ENCODE measurements at places on chromosomes 5 and 9.

GRCh38 chr5:97838214-97838613, 655.2 kb upstream of the RIOK2 start:
- no peak for DNase-seq

- no peak for DNase-seq
Observed at GRCh38 chr5:98259595-98259994, 513.9 kb upstream of the RGMB start.

DNA sequence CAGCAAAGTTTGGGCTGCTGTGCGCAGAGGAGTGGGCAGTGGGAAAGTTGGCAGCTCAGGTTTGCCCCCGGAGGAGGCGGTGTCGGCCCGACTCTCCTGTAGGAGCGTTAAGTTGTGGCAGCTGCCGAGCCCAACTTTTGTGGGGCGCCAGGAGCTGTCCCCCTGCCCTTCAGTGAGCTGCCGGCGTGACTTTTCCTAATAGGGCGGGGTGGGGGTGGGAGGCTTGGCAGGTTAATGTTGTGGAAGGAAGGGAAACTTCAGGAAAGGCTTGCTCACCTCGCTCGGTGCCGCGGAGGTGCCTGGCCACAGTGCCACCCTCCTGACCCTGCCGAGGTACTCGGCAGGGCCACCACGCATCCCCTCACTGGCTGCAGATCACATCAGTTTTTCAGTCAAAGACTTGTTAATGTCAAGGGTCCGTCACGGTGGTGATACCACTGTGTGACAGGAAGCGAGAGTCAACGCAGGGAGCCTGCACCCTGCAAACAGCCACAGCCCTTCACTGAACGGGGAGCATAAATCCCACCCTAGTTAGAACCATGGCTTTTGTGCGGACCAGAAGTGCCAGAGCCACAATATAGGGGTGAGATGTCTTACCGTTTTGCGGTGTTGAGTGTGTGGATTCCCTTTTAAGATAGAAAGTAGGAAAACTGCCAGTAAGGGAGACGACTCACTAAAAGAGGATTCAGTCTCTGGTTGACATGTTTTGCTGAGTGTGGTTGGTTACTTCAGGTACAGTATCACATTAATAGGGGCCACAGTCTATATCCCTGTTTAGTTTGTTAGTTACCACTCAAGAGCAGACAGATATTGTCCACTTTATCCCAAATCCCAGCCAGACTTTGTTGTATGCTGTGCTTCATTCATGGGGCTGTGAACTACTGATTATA, 796 bp downstream of the LNPEP start:
- peak; percentile 18 for DNase-seq

DNA sequence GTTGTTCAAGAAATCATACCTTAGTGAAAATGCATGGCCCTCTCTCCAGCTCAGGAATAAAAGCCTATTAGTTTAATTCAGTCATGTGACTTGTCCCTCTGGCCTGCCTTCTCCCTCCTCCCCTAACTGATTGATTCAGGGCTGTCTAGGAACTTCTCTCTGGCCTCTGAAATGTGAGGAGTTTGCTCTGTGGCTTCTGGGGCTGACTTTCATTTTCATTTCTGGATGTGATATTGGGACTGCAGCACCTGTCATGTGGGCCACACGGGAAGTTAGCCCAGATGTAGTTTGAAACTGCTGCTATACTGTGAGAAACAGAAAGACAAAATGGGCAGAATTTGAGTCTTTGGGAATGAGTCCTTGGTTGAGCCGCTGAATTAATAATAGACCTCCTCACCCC, 44.8 kb downstream of the PARP8 start:
- peak; percentile 31 for DNase-seq

- DNase-seq, result no peak
Observed at GRCh38 chr9:125749951-125750626, 2.9 kb downstream of the PBX3 start.

- DNase-seq, result no peak
Observed at GRCh38 chr9:98491828-98492227, 216.9 kb downstream of the GABBR2 start.

- no peak for DNase-seq
Observed at GRCh38 chr5:141785711-141786110, 92.5 kb downstream of the PCDH1 start.

- DNase-seq, result no peak
Observed at GRCh38 chr9:73038613-73039012, 85.8 kb upstream of the ALDH1A1 start.

DNA sequence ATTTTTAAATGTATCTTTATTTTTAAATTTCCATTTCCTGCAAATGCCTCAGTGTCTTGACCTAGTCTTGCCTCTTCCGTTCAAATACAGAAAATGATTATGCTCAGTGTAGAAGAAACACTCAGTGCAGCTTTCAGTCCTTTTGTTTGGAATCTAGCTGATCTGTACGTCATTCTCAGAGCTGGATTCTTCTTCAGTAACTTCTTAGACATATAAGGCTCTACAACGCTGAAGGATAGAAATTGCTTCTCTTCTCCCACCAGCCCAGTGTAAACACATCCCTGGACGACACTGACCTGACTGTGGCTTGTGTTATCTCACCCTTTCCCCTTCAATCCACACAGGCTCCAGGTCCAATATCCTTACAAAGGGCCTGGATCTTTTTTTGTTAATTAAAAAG, 3.2 kb upstream of the ALDH1B1 start:
- DNase-seq, result no peak

- DNase-seq, result no peak
Observed at GRCh38 chr5:10505517-10506095, 58.3 kb upstream of the ANKRD33B start.

DNA sequence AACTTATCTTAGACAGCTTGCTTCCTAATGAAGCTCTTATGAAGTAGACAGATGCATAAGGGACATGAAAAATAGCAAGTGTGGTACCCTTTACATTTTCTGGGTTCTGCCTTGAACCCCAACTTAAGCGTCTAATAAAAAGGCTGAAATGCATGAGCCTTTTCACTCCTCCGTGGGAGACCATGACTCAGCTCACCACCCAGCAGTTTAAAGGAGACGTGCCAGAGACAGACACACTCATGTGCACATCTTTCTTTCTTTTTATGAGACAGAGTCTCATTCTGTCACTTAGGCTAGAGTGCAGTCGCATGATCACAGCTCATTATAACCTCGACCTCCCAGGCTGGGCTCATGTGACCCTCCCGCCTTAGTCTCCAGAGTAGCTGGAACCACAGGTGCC, 22.3 kb downstream of the CTXN3 start:
- no peak for DNase-seq

DNA sequence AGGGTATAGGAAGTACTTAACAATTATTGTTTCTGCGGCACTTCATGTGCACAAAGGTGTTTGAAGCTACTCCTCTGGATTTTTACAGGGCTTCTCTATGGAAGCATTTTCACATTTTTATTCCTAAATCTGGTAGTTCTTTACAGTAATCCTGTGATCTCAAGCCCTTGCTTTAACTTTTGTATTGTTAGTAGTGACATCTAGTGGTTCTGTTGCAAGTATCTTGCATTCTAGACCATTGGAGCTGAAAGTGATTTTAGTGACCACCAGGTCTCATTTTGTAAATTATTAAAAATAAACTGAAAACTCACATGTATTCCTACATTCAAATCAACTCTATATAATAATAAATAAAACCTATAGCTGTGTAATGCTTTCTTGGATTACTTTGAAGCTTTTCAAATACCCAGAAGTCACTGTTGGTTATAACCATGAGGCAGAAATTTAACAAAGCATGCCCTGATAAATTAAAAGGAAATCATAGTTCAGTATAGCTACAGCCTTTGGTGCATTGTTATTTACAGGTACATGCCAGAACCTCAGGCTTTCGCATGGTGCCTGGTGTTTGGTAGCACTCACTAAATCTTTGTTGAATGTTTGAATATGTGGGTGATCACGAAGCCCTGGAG, 18.9 kb downstream of the RPS23 start:
- DNase-seq, result no peak

- DNase-seq, result no peak
Observed at GRCh38 chr9:36818242-36818938, 215.7 kb downstream of the PAX5 start.

GRCh38 chr5:133792024-133792423, 176.4 kb downstream of the C5orf15 start:
- DNase-seq, result no peak

DNA sequence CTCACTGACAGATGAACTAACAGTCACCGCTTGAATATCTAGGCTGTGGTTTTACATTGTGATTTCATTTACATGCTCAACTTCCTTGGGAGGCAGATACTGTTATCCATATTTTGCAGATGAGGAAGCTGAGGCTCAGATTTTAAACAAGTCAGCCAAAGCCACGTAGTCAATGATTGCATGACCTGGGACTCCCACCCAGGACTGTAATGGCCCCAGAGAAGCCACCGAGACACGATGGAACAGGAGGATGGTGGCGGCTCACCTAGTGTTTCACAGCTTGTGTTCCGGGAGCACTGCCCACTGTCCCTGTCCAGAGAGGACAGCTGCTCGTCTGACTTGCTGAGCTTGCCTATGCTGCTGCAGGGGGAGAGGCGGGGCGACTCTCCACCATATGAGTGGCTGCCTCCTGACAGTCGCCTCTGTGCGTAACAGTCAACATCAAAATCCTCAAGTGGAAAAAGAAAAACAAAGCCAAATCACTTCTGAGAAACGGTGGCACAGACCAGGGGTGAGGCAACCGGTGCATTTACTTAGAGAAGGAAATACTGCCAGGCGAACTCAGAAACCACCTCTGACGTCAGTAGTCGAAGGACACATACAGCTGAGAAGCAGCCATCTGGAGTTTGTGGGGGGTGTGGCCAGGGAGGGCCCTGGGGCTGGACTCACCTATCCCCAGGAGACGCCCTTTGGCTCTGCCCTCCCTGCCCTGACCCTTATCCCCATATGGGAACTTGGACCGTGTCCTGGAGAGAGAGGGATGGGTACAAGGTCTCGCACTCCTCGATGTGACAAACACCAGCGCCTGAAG, 82.5 kb downstream of the PRRT1B start:
- DNase-seq, result peak; percentile 57

GRCh38 chr5:176803943-176804498, 6.3 kb upstream of the UNC5A start:
- DNase-seq, result no peak

GRCh38 chr5:176673651-176674583, 26.6 kb downstream of the TSPAN17 start:
- DNase-seq, result no peak

- no peak for DNase-seq
Observed at GRCh38 chr5:106523852-106524251, 1146.9 kb downstream of the EFNA5 start.

GRCh38 chr9:34591917-34592866, 2.7 kb upstream of the CNTFR start:
- no peak for DNase-seq

GRCh38 chr5:135660826-135661575, 82.2 kb upstream of the CXCL14 start:
- DNase-seq, result no peak

GRCh38 chr5:177447611-177448243, 1.1 kb downstream of the PRR7 start:
- DNase-seq, result no peak

- no peak for DNase-seq
Observed at GRCh38 chr9:38026840-38027527, 42.0 kb downstream of the SHB start.

DNA sequence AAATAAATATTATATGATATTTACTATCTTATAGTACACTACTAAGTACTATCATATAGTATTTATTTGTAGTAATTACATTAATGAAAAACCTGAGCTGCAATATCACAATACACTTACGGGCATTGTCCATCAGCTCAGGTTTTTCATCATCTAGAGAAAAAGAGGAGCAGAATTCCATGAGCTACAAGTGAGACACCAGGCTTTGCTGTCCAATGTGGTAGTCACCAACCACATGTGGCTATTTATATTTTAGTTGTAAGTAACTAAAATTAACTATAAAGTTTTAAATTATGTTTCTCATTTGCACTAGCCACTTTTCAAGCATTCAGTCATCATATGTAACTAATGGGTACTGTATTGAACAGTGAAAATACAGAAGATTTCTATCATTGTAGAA, 13.8 kb upstream of the NRG2 start:
- no peak for DNase-seq

DNA sequence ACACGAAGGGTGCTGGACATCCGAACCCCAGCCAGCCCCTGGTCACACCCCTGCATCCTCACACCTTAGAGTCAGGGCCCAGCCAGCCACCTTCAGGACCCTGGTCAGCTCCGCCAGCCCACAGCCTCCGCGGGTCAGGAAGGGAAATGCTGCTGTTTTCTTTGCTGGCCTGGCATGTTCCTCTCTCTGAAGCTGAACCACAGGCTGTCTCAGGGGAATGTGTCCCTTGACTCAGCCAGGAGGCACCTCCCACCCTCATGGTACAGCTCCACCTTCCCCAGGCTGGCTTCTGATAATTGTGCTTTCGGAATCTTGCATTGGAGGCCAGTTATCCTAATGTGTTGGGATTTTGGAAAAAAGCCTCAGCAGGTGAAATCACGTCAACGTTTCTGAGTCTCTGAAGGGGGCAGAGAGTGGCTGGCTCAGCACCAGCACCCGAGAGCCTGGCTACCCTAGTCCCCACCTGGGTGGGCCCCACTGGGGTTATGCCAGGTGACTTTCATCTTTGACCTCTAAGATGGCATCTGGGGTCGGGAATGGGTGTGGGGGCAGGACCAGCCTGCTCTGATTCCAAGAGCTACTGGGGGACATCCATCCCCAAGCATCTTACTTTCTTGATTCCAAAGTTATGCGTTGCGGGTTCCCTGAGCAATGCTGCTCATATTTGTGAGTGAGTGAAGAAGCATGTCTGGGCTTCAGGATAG, 9.8 kb upstream of the OLFM1 start:
- DNase-seq, result no peak

GRCh38 chr9:79263628-79264027, 308.1 kb upstream of the TLE4 start:
- DNase-seq, result no peak

DNA sequence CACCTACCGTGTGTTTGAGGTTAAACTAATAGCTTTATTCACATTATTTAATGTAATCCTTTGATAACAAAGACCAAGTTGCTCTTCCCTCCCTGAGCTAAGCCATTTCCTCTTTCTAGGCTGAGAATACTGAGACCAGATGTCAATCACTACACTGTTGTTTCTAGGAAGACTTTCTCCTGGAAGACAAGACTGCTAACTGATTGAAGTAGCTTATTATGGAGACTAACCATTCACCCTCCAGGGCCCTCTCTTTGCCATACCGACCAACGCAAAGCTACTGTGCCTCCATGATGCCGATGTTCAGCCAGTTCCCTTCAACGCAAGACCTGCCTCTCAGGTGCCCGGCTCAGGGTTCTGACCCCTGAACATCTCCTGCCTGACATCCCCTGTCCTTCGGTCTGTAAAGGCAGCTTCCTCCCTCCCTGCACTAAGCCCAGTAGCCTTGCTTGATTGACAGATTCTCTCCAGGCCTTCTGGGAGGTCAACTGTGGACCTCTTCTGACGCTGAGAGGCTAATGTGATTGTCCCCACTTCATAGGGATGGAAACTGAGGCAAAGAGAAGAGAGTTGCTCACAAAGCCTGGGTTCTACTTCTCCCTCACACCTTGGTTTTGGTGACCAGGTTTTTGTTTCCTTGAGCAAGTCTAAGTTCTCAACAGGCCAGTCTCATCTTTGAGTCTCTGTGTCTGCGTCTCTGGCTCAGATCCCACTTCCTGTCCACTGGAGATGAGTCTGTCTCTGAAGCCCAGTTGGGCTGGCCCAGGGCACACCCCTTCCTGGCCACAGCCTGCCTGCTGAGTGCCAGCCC, 259.7 kb upstream of the IRX2 start:
- no peak for DNase-seq

Measured in stimulated activated CD8-positive, alpha-beta memory T cell treated with anti-CD3 and anti-CD28 coated beads, Interleukin-4, amount 100 ng/mL, for 4 hours (primary cell).